ENCODE measurements at places on chromosomes 16 and 17. TPM values are rescaled to one million over a fixed set of nuclear protein-coding genes. Genes with fewer than 3 reads are reported as not detected.

DNA sequence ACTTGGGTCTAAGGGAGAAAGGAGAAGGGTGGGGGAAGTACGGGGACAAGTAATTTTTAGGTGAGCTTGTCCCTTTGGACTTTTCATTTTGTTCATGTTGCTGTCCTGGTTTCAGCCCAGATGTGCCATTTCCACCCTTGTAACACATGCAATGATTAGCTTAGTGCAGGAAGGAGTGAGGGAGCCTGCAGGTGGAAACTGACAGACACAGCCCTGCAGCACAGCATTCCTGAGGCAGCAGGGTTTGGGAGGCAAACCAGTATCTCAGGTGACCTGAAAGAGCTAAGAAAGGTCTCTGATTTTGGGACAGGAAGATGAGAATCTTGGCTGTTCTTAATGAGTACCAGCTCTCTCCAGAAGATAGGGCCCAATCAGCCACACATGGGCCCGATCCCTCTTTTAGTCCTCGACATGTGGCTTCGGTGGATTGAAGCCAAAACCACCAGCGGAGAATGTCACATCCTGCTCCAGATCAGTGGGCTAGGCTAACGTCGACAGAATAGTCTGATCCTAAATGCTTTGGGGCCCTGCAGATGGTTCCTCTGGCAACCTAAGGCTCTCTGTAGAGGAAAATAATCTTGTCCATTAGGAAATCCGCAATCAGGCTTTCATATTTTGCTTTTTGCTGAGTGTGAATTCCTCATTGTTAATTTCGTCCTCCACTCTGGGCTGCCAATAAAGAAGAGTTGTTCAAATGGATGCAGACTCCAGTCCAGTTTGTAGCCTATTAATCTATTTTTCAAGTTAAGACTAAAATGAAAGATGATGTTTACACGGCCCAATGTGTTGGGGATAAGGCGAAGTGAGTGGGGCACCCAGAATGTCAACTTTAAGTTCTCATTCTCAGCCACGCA is 3.8 kb upstream of the RNF157 start:
- H3K27me3 ChIP-seq: no peaks in the 10 kb centered on the region
- no peak for DNase-seq
- no peaks in the 10 kb centered on the region for H3K36me3 ChIP-seq

DNA sequence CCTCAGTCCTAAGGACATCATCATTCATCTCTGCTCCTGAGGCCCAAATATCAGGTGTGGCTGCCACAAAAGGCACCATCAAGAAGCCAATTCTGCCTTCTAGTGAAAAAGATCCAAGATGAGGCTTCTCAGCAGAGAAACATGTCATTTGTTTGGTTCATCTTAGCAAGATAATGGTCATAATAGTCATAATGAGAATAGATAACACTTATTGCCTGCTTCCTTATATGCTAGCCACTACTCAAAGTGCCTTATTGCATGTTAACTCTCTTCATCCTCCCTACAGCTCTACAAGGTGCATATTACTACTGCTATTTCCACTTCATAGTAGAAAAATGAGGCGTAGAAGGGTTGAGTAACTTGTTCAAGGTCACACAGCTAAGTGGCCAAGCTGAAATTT is 45.0 kb upstream of the MRPS23 start:
- H3K27me3 ChIP-seq: no peaks in the 10 kb centered on the region
- peaks cover 44% of the 10 kb centered on the region for H3K4me1 ChIP-seq
- peak overlapping the region; percentile 87 for H3K27ac ChIP-seq
- H3K4me3 ChIP-seq: no peak overlapping the region
- no peaks in the 10 kb centered on the region for H3K36me3 ChIP-seq
- DNase-seq: no peak

GRCh38 chr17:48453447-48453846 is 23.4 kb upstream of the SKAP1 start:
- no peaks in the 10 kb centered on the region for H3K4me1 ChIP-seq
- DNase-seq: no peak
- no peak overlapping the region for H3K27ac ChIP-seq
- H3K36me3 ChIP-seq: no peaks in the 10 kb centered on the region
- H3K4me3 ChIP-seq: no peak overlapping the region

Gene RHBDL1
- total RNA-seq: 4.9 TPM

GRCh38 chr16:642189-643049 is 791 bp downstream of the MCRIP2 start:
- peak overlapping the region; percentile 80 for H3K27ac ChIP-seq
- no peaks in the 10 kb centered on the region for H3K27me3 ChIP-seq
- DNase-seq: peak; percentile 44
- peak overlapping the region; percentile 83 for H3K4me3 ChIP-seq
- H3K36me3 ChIP-seq: no peaks in the 10 kb centered on the region
- peaks cover 7% of the 10 kb centered on the region for H3K4me1 ChIP-seq

DNA sequence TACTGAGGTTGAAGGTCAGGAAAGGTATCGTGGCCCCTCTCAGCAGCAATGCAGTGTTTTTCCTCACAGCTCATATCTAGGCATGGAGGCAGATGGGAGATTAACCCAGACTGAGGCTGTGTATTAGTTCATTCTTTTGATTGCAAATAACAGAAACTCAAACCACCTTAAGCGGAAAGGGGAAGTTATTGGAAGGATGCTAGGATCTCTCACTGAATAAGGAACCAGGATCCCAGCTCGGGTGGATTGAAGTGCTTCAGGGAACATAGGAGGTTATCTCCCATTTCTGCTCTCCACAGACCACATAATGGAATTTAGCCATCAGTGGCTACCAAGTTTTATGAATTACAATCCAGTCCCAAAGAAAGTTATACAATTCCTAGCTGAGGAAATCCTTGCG is 8.2 kb downstream of the ZNF689 start:
- peaks cover 10% of the 10 kb centered on the region for H3K36me3 ChIP-seq
- no peak overlapping the region for H3K4me3 ChIP-seq
- H3K27me3 ChIP-seq: no peaks in the 10 kb centered on the region
- H3K4me1 ChIP-seq: peaks cover 6% of the 10 kb centered on the region
- no peak for DNase-seq

- H3K4me1 ChIP-seq: no peaks in the 10 kb centered on the region
- H3K27me3 ChIP-seq: no peaks in the 10 kb centered on the region
- no peak overlapping the region for H3K4me3 ChIP-seq
- H3K27ac ChIP-seq: no peak overlapping the region
- DNase-seq: no peak
- H3K36me3 ChIP-seq: no peaks in the 10 kb centered on the region
These were observed 9.6 kb upstream of the MPP2 start for GRCh38 chr17:43917016-43917347.

DNA sequence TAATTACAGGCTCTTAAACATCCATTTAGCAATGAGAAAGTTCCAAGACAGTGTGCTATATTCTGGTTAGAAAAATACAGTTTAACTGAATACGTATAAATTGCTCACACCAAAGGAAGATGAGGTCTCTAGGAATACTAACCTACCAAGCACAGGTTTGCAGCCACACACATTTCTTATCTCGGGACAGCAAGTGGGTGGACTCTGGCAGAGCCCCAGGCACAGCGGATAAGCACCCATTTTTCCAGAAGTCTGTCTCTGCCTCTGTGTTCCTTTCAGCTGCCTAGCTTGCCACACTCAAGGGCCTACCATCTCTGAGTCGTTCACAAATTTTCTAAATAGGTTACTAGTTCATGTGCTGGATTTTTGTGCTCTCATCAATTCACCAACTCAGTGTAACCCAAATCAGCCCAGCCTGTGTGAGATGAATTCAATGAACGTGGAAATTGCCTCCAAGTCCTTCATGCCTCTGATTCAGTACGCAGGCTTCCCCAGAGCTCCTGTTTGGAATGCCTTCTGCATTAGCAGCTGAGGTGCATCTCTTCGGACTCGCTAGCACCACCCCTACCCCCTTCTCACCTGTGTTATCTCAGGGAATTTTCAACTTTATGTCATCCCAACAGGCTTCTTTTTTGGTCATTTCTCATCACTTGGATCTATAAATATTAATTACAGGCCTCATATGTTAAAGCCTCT is 581.0 kb upstream of the CDH11 start:
- no peaks in the 10 kb centered on the region for H3K36me3 ChIP-seq
- H3K27me3 ChIP-seq: no peaks in the 10 kb centered on the region
- no peak for DNase-seq
- H3K4me3 ChIP-seq: no peak overlapping the region

DNA sequence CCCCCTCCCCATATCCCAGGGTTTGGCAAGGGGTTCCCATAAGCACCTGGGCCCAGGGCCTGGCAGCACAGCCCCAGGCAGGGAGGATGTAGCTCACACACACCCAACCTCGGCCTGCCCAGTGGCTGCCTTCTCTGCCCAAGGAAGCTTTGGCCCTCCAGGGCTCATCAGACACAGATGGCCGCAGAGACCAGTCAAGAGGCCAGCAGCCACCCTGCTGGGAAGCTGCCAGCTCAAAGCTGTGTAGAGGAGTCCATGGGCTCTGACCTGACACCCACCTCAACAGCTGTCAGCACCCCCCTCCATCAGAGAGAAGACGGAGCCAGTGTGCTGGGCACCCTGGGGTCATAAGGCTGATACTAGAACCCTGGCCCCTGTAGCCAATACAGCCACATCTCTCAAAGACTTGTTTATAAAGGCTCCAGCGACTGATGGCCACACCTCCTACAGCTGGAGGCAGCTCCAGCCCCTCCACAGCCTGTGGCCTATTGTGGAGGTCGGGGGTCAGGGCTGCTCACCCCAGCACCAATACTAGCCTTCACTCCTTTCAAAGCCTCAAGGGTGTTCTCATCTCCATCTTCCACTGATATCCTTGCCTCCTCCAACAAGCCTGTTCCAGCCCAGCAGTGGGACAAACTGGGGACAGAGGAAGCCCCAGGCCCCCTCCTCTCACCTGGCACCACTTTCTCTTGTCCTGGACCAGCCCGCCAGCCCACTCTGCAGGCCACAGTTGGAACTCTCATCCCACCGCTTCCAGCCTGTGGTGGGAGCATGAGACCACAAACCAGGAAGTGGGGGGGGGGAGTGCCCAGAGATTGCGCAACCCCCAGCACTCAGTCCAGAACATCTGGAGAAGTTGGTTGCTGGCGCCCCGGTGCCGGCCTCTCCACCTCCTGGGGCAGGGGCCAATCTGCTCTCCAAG is 2.2 kb upstream of the MPG start:
- H3K27me3 ChIP-seq: no peaks in the 10 kb centered on the region
- H3K4me1 ChIP-seq: peaks cover 33% of the 10 kb centered on the region
- H3K4me3 ChIP-seq: no peak overlapping the region
- no peak for DNase-seq

Gene P2RX5
- 6.3 TPM for total RNA-seq

DNA sequence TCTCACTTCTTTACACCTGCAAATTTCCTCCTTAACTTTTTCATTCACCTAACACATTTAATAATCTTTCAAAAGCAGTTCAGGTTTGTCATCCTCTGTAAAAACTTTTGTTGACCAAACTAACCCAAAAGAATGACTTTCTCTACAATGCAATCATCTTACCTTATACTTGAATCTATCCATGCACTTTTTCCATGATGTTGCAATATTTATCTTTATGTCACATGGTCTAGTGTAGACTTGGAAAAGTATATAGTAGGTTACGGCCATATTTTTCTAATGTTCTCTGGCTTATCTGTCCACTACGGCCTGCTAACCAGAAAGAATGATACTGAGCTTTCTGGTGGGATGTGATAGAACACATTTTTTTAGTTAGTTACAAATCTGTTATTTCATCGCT is 431.0 kb upstream of the SOX9 start:
- H3K4me1 ChIP-seq: no peaks in the 10 kb centered on the region
- H3K4me3 ChIP-seq: no peak overlapping the region
- H3K27ac ChIP-seq: no peak overlapping the region

GRCh38 chr17:73588891-73589290 is 55.4 kb downstream of the SDK2 start:
- H3K27ac ChIP-seq: no peak overlapping the region
- DNase-seq: no peak
- H3K27me3 ChIP-seq: no peaks in the 10 kb centered on the region
- no peak overlapping the region for H3K4me3 ChIP-seq

Gene PRR29
- 0.74 TPM for total RNA-seq

- H3K4me3 ChIP-seq: no peak overlapping the region
- no peaks in the 10 kb centered on the region for H3K4me1 ChIP-seq
- no peak overlapping the region for H3K27ac ChIP-seq
- no peaks in the 10 kb centered on the region for H3K36me3 ChIP-seq
- DNase-seq: no peak
- no peaks in the 10 kb centered on the region for H3K27me3 ChIP-seq
These were observed 239.6 kb downstream of the UTP18 start for GRCh38 chr17:51499897-51500296.

Gene COG7
- total RNA-seq: 35.3 TPM

- no peaks in the 10 kb centered on the region for H3K36me3 ChIP-seq
- no peaks in the 10 kb centered on the region for H3K27me3 ChIP-seq
- H3K4me1 ChIP-seq: no peaks in the 10 kb centered on the region
- no peak for DNase-seq
- no peak overlapping the region for H3K4me3 ChIP-seq
These were observed 29.4 kb upstream of the ATP2A3 start for GRCh38 chr17:3993493-3994220.

- H3K4me3 ChIP-seq: no peak overlapping the region
- H3K27me3 ChIP-seq: no peaks in the 10 kb centered on the region
- H3K36me3 ChIP-seq: no peaks in the 10 kb centered on the region
- no peak overlapping the region for H3K27ac ChIP-seq
- peaks cover 5% of the 10 kb centered on the region for H3K4me1 ChIP-seq
- DNase-seq: no peak
These were observed 5.9 kb downstream of the AXIN1 start for GRCh38 chr16:346587-346986.

- H3K4me3 ChIP-seq: no peak overlapping the region
- no peaks in the 10 kb centered on the region for H3K27me3 ChIP-seq
- H3K27ac ChIP-seq: no peak overlapping the region
These were observed 120.2 kb upstream of the XYLT1 start for GRCh38 chr16:17590711-17591654.

Gene NEUROD2
- 0.17 TPM for total RNA-seq

Gene RBFOX1
- 1.3 TPM for total RNA-seq

Gene KRT25
- total RNA-seq: 0.62 TPM
